NCI-H1417 treated with DMSO at 0.1 percent for 48 hours (cell line): ENCODE measurements at places on chromosomes 1 and 21.

DNA sequence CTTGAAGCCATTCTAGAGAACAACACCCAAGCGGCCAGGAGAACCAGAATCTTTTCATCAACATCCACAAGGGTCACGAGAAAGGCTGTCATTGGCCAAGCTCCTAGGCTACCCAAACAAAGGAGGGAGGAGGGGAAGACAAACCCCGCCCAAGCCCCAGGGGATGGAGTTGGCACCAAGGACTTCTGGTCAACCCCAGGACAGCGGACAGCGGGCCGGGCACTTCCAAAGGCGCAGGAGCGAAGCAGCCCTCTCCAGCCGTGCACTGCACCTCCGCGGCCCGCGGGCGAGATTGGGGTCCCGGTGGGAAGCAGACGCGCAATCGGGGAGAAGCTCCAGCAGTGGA is at the start of gene CLIC6:
CLIC6 (plus strand) TSS at position 192 of the 346 bp plus-strand sequence. CDS start 395 bp downstream, outside the sequence.
- no peak for DNase-seq

DNA sequence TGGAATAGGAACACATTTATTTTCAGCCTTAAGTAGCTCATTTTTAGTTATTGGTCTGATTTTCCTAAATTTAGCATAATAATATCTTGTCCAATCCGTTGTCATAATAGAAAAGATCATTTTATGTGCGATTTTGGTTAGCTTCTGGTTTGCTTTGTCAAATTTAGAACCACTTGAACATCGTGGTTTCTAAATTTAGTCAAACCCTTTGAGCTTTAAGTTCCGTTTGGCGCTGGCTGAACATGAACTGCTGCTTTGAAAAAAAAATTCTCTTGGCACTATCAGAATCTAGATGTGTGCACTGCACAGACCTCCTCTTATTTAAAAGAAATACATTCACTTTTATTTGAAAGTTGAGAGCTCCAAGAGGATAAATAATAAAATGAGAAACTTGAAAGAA is 370.6 kb downstream of the PTPRC start:
- no peak for DNase-seq

DNA sequence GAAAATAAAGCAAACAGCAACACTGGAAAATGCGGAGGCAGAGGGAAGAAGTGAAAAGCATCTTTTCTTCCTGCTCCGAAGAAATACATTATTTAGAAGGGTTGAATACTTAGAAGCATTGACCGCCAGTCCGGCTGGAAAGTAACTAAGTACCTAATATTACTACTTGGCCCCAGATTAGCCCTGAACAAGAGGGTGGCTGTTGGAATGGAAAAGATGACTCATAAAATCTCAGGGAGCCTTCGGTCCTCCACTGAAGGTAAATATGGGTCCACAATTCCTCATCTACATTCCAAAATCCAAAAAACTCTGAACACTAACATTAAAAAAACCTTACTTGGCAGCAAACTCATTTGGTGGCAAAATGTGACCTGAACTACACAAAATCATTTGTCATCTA is 40.1 kb downstream of the BCAR3 start:
- no peak for DNase-seq

GRCh38 chr1:191895462-191896058 is 262.7 kb upstream of the RGS18 start:
- DNase-seq, result no peak

DNA sequence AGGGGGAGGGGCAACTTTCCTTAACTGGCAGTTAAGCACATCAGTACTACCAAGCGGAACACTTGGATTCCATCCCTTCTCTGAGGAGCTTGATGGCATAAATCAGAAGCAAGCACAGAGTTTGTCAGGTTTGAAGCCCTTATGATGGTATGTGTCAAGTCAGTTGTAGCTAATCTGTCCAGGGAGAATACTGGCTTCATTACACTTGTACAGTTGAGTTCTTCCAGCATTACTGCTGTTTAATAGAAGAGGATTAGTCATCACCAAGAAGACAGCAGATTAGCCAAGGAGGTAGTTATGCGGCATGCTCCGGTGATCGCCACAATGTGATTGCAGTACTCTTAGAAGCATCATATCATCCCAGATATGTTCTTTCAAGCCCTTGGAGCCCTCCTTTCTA is 2.1 kb upstream of the TDRD5 start:
- no peak for DNase-seq

DNA sequence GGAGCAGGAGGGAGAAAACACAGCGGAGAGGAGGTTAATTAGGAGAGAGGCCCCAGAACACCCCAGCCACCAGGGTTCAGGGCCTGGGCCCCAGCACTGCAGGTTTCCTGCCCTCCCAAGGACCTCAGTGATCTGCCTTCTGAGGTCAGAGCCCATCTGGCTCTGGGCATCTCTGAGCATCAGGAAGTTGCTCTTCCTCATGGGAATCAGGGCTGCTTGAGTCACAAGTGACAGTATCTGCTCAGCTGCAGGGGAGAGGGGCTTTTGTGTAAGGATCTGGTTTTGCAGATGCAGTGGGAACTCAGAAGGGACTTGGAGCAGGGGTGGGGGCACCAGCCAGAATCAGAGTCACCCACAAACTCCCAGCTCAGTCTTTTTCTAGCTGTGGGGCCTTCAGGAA is 472.1 kb downstream of the PTPRU start:
- no peak for DNase-seq

DNA sequence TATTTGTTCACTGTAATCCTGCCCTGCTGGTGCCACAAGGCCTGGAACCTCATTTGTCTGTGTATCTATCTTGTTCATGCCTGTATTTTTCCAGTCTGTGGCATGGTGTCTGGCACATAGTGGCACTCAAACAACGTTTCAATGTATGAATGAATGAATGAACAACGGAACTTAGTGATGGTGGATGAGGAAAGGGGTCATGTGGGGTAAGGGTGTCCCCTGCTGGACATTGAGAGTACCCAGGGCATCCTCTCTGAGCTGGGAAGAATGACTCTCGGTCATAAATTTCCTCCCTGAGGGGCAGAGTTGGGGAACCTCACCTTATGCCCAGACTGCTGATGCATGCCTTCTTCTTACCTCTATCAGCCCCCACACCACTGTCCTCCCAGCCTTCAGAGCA is 18.9 kb upstream of the ZNF683 start:
- no peak for DNase-seq

GRCh38 chr1:81889166-81889565 is 88.4 kb downstream of the ADGRL2 start:
- no peak for DNase-seq

DNA sequence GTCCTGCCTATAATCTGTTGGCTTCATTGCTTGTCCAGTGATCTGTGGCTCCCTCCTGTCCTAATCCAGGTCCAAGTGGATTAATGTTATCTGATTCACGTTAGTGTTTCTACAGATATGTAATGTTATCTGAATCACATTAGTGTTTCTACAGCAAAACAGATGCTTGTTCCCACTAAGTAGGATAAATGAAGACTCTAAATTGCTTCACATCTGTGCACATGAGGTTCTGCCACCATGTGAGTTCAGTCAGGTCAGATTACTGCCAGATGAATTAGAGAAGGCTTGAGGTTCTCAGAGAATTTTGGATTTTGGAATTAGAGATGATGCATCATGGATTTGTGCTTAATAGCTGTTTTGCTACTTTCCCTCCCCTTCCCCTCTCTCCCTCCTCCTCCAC is 13.2 kb downstream of the DISC1 start:
- no peak for DNase-seq

- no peak for DNase-seq
These were observed 133.3 kb downstream of the NPHP4 start for GRCh38 chr1:5858844-5859407.

DNA sequence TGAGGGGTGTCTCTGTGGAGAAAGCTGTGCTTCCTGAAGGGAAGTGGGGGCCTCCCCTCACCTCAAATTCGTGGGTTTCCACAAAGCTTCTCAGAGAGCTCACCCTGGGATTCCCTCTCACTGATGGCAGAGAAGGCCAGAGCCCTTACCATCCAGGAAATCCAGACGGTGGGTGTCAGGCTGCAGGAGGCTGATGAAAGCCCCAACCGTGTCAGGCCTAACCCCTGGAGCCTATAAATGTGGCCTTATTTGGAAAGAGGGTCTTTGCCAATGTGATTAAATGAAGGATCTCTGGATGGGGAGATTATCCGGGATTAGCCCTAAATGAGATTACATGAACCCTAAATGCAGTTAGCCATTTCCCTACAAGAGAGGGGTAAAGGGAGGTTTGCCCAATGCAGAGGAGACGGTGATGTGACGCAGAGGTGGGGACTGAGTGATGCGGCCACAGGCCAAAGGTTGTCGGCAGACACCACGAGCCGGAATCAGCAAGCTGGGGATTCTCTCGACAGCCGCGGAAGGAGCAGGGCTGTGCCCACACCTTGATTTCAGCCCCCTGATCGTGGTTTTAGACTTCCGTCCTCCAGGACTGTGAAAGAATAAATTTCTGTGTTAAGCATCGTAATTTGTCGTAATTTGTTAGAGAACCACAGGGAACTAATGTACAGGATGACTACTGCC is 82.6 kb downstream of the TOMM20 start:
- DNase-seq, result no peak

- no peak for DNase-seq
These were observed 1.3 kb downstream of the COL24A1 start for GRCh38 chr1:86155051-86155806.

- peak; percentile 38 for DNase-seq
These were observed 3.2 kb downstream of the ATP8B2 start for GRCh38 chr1:154328318-154329151.

DNA sequence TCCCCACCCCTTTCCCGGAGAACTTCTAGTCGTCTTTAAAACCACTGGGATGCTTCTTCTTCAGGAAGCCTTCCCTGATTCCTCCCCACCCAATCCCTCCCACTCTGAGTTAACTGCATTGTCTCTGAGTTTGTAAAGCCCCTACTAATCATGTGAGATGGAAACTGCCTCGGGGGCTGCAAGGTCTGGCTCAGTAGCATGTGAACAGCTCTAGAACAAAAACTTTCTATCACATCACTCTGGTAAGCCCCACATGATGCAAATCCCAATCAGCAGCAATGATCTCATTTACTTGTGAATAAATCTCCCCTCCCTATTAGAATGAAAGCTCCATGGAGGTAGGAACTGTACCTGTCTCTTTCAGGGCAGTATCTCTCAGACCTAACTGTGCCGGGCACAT is 141.0 kb upstream of the JUN start:
- DNase-seq, result no peak

DNA sequence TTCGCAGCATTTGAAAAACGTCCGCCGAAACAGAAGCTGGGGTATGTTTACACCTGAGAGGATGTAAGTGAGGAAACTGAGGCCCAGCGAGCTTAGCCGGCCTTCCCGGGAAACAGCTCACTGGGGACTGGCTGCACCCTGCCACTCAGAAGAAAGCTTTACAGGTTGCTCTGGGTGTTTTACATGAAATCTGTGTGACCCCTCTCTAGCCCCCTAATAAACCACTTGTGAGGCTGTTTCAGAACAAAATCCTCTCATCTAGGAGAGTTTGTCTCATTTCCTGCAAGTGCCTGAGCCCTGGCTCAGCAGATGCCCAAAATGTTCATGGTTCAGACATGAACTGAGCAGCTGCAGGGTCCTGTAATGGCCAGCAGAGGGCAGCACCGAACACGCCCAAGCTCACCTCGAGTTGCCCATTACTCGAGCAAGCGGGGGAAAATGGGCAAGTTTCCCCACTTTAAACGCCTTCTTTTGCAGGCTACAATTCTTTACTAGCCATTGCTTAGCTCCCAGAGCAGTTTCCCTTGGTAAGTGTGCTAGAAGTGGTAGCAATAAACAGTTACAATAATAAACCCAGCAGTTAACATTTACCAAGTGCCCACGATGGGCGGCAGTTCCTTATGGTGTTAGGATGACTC is 76.4 kb downstream of the FHAD1 start:
- no peak for DNase-seq

DNA sequence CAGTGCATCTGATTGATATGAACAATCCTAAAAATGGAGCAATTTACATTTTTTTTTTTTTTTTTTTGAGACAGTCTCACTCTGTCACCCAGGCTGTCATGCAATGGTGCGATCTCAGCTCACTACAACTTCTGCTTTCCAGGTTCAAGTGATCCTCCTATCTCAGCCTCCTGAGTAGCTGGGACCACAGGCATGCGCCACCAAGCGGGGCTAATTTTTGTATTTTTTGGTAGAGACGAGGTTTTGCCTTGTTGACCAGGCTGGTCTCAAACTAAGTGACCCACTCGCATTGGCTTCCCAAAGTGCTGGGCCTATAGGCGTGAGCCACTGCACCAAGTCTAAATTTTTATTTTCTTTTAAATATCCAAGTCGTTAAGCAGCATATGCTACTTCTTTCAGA is 109.0 kb downstream of the FAF1 start:
- DNase-seq, result no peak

GRCh38 chr1:76854255-76854654 is 13.0 kb upstream of the ST6GALNAC5 start:
- DNase-seq, result no peak

DNA sequence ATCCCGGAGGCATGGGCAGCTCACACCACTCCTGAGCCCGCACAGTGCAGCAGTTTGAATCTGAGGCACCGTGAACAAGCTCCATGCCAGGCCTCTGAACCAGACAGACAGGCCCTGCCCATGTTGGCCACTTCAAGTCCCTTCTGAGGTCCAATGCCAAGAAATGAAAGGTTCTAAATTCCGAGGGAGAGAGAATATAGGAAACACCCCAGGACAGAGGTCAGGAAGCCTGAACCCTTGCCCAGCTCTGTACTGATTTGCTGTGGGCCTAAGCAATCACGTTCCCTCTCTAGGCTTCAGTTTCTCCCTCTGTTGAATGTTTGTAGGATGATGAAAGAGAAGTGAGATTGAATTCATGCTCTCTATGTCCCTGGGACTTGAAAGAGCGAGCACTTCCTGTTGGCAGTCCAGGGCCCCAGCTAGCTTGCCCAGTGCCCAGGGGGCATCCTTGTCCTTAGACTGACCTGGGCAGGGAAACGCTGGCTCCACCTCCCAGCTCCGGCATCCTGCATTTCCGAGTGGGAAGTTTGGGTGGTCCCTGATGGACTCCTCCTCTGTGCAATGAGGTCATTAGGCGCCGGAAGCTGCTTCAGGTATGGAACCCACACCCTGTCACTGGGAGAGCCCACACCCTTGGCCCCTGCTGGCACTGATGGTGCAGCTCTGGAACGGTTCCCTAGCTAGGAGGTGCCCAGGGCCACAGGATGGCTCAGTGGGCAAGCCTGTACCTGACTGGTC is 242.4 kb upstream of the TMEM51 start:
- DNase-seq, result no peak

DNA sequence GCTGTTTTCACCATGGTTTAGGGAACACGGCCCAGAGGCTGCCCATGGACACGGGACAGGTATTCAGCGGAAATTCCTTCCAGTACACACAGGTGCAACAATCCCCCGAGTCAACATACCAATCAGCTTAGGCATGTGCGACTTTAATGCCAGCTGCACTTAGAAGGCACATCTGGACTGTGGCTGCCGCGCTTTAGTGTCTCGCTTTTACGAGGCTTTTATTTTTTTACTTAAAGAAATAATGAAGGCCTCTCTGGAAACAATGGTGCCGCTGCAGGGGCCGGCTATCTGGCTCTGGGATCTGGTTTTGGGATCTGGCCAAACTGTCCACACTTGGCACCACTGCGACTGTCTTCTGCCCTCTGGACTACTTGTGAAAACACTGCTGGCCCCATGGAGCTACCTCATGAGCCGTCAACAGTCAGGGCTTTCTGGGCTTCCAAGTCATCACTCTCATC is 55.5 kb downstream of the SLC66A1 start:
- DNase-seq, result no peak
